ENCODE measurements at places on chromosomes 12 and 14.

DNA sequence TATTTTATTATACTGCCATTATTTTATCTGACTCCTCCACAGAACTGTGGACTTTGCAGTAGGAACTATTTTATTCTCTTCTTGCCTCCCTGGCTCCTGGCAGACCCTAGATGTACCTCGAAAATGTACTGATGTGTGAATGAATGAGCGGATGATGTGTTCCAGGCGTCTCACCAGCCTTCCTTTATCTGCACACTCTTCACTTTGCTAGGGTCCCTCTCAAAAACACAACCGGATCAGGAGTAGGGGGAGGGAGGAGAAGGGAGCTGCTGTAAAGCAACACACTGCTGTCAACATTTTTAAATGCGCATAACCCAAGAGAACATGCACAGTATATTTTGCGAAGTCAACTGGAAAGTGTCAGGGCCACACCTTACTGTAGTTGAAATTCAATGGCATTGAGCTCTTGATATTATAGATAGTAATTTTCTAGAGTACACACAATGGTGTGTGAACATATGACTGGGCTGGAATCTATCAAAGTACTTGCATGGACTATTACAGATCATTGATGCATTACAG, 36.3 kb downstream of the SRGAP1 start:
- no peak for DNase-seq

- no peak for DNase-seq
Observed at GRCh38 chr12:114835031-114835430, 151.1 kb upstream of the TBX3 start.

GRCh38 chr14:66511849-66512248, 3.9 kb downstream of the GPHN start:
- no peak for DNase-seq

- no peak for DNase-seq
Observed at GRCh38 chr14:34211732-34212131, 250.3 kb downstream of the SPTSSA start.

- DNase-seq, result no peak
Observed at GRCh38 chr12:109689426-109689825, 24.2 kb upstream of the FAM222A start.

DNA sequence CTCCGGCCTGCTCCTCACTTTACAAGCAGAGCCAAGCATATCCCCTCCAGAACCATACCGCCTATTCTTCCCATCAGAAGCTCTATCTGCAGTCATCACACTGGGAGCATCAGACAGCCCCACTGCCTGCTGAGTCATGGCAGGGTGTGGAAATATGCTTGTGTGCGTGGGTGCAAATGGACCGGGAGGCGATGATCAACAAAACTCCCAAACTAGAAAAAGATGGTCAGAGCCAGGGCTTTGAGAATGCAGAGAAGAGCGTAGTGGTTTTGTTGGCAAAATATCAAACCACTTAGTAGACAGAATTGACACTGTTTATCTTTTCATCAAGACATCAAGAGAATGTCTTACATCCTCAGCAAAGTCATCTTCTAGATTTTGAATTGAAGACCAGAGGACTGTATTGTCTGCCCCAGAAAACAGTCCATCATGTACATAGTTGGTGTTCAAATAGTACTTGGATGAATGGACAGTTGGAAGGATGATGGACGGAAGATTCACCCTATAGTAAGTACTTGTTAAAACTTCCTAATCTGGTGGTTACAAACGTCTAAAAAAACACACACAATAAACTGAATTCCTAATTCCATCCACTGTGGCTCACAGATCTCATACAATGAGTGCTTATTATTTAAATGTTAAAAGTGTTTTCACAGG, 54.9 kb downstream of the VWF start:
- no peak for DNase-seq

DNA sequence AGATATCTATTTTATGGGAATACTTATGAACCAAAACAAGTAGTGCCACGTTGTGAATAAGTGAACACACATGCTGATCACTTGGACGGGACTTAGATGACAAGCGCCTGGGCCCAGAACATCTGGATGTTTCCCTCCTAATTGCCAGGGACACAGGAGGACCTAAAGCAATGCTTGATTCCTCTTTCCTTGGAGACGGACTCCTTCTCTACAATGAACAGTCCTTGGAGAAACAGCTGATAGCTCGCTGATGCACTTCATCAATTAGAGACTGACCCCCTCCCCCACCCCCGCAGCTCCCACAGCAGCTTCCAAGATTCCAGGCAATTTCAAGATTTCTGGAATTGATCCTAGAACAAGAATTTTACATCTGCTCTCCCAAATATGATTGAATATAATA, 86.4 kb downstream of the ST8SIA1 start:
- DNase-seq, result no peak

DNA sequence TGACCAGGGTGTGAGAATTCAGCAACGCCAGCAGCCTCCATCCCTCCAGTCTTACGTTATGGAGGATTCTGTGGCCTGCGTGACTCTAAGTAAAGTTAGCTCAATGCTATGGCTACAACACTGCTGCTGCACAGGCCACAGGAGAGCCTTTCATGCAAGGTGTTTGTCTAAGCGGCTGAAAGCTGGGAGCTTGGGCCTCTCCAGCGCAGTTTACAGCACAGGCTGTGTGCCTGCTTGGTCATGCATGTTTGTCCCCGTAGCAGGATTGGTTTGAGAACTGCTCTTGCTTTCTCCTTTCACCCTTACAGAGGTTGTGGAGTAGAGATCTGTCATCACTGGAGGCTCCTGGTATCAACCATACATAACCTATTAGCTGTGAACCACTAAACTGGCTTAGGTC, 113.1 kb upstream of the TMCC3 start:
- DNase-seq, result peak; percentile 66
